ENCODE measurements at places on chromosomes 1 and 21.

GRCh38 chr1:108209456-108210108, 9.4 kb upstream of the SLC25A24 start:
- DNase-seq: no peak

DNA sequence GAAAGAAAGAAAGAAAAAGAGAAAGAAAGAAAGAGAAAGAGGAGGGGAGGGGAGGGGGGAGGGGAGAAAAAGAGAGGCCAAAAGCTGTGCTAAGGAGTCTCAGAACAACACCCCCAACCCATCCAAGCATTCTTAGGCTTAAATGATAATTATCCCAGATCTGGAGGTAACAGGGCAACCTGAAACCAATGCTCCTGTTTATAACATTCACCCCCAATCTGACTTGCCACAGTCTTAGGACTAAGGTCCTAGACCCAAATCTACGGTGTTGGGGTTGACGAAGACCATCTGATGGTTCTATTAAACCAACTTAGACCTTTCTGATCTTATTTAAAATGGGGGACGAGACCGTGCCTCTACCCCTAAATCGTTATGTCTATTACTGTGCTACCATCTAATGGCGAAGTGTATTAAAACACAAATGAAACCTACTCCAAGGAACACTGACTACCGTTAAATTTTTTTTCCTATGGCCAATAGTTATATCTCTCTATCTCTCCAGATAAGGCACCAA, 119.3 kb upstream of the CDC42BPA start:
- DNase-seq: peak; percentile 40

- DNase-seq: no peak
These were observed 23.3 kb downstream of the MR1 start for GRCh38 chr1:181057079-181057478.

- DNase-seq: no peak
These were observed 208.1 kb downstream of the PRDM2 start for GRCh38 chr1:13908128-13908527.

DNA sequence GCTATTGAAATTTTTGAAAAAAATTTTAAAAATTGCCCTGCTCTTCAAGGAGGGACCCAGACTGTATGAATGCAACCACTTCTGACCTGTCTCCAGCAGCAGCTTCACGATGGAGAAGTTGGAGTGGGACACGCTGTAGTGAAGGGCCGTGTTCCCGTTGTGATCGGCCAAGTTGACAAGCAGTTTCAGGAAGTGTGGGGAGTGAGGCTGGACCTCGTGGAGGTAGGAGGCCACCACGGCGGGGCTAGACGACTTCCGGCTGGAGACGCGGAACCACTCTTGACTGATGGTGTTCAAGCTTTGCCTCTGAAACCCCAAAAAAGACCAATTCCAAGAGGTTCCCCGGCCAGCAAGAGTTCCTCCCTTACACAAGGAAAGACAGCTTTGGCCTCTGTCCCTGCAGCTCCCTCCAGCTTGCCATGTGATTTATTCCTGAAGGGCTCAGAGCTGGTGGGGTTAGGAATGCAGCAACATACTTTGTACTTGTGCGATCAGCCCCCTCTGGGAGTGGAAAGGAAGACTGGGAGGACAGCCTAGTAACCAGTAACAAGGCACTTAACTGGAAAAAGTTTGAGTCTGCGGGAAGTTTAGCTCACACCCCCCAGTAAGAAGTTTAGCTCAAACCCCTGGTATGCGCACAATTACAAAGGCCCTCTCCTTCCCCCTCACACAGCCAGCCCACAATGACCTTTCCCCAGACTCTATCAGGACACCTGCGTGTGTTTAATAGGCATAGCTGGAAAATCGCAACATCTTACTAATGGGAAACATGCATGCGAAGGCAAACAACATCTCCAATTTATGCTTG, 56.0 kb downstream of the KANK4 start:
- peak; percentile 55 for DNase-seq

GRCh38 chr1:30877205-30877912, 31.2 kb downstream of the SDC3 start:
- peak; percentile 84 for DNase-seq

DNA sequence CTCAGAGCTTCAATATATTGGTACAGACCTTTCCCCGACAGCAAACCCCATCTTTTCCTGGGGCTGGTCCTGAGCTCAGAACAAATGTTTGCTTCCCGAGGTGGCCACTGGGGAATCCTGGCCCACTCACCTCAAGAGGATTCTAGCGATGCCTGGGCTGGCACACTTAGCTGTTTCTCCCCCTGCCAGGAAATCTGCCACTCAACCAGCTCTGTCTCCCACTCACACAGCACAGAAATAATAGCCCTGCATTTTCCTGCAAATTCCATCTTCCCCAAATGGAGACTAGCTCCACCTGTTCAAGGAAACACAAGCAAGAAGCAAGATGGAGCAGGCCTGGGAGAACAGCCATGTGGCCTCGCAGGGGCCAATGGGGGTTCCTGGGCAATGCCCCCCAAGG, 21.1 kb downstream of the KCNN3 start:
- no peak for DNase-seq

DNA sequence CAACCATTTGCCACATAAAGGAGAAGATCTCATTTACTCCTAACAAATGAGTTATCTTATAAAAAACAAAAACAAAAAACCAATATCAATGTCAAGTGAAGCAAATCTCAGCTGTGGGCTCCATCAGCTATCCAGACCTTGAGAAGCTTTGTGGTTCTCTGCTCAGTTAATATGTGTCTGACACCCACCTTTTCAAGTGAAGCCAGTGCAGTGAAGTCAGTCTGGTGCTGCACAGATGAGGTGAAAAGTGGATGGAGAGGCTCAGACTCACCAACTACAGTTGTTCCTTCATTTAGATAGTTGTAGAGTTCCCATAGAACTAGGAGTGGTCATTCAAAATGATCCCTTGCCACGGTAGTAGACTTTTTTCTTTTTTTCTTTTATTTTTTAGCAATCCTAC, 106.8 kb downstream of the NTNG1 start:
- no peak for DNase-seq

DNA sequence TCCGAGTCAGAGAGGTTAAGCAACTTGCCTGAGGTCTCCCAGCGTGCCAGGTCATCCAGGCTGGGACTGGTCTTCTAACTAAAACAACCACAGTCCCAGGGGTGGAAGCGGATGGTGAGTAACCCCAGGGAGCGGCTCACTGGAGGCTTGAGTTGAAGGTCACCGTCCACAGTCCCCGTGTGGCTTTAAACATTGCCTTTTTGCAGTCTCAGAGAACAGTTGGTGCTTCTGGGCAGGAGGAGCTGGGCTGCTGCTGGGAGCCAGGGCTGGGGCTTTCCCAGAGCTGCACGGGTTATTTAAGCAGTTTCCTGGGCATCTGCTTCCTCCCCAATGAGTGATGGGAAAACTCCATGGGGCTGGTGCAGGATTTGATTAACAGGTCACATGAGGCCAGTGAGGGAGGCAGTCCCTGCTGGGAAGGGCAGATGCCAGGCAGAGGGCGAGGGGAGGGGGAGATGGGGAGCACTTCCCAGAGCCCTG, 12.3 kb downstream of the ARHGEF10L start:
- DNase-seq: peak; percentile 96
